ENCODE measurements at places on chromosomes 11 and 22.
A peak's percentile ranks its signal among the peaks of the same experiment; 100 is the strongest.

DNA sequence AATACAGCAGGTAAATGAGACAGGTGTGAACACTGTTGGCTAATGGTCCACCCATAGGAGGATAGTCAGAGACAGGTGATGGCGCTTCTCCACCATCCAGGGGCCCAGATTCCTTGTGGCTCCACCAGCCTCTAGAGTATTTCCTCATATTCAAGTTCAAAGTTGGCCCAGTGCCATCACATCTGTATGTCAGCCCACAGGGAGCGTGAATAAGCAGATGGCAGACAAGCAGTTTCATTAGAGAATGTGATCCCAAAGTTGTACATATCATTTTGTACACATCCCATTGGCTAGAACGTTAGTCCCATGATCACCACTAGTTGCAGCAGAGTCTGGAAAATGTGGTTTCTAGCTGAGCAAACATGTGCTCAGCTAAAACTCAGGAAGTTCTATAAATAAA, 11.0 kb upstream of the CWF19L2 start:
- no peak for DNase-seq

- DNase-seq = no peak
These were observed 23.1 kb upstream of the ATXN10 start for GRCh38 chr22:45648301-45649117.

DNA sequence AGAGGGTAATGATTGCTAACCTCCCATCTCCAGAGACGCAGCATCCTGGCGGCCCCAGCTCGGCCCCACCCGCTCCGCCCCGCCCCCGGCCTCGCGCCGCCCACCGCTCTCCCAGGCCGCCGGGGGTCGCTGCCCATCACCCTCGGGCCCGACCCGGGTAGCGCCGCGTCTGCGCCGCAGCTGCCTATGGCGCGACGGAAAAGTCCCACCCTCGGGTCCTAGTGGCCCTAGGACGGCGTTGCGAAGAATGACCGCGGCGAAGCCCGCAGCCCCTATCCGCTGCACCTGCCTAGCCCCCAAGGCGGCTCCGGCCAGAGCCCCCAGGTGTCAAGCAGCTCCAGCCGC, 457 bp downstream of the CPSF7 start:
- peak; percentile 61 for DNase-seq

DNA sequence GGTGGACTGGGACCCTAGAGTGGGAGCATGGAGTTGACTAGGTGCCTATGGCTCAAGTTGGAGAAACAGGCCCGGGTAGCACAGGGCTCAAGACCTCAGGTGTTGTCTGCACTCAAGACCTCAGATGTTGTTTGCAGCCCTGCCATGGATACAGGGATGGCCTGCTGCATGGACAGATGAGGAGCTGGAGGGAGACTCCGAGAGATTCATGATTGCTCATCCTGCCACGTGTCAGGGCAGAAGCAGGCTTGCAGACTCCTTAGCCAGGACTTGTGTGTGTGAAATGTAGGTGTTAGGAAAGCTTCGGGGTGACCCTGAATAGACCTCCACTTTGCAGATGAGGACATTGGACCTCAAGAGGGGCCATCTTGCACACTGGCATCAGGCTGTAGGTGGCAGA, 921 bp downstream of the CCDC116 start:
- no peak for DNase-seq

- DNase-seq = no peak
These were observed 30.4 kb upstream of the LYVE1 start for GRCh38 chr11:10598816-10599215.

- no peak for DNase-seq
These were observed 676.8 kb downstream of the NTM start for GRCh38 chr11:132047167-132047566.

- no peak for DNase-seq
These were observed 577.4 kb upstream of the LUZP2 start for GRCh38 chr11:23919455-23919854.

GRCh38 chr22:47550524-47551430, 788.3 kb downstream of the TBC1D22A start:
- no peak for DNase-seq

DNA sequence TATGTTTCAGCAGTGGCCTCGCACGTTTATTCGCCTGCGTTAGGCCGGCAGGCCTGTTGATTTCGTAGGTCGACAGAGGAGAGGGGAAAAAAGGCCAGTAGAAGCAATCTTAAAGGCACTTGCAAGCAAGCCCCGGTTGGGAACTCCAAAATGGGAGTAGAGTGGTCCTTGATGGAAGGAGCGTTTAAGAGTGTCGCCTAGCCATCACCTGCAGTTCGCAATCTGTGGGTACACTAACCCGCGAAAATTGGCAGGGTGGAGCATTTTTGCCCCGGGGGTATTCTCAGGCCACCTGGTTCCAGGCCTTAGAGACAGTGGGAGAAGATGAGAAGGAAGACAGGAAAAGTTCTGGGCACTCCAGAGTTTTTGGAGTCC, 1.1 kb downstream of the EWSR1 start:
- DNase-seq = no peak

- DNase-seq = no peak
These were observed 35.0 kb upstream of the BMAL1 start for GRCh38 chr11:13242564-13242963.

DNA sequence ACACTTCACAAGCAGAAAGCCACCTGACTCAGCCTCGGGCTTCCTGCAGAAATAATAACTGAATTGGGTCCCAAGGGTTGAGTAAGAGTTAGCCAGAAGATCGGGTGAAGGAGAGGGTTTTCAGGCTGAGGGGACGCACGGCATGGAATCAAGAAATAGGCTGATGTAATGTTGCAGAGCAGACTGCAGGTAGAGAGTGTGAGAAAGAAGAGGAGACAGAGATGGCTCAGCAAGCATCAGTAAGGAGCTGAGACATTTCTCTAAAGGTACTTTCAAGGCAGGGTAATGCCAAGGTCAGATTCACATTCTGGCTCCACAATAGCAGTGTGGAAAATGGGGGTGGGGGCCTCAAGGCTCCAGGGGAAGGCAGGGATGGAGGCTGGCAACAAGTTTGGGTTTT, 18.6 kb downstream of the HIRA start:
- no peak for DNase-seq

GRCh38 chr11:72321381-72321996, 77.5 kb upstream of the PHOX2A start:
- DNase-seq = no peak

DNA sequence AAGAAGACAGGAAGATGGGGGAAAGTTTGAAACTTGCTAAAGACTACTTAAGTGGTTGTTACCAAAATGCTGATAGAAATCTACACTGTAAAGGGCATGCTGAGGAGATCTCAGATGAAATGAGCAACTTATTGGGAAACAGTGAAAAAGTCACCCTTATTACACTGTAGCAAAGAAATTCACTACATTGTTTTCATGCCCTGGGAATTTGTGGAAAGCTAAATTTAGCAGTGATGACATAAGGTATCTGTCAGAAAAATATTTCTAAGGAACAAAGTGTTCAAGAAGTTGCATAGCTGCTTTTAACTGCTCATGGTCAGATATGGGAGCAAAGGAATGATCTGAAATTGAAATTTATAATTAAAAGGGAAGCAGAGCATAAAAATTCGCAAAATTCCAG, 702.4 kb upstream of the LRRC4C start:
- DNase-seq = no peak

- DNase-seq = no peak
These were observed 72.2 kb downstream of the PDHX start for GRCh38 chr11:34988294-34989255.

- DNase-seq = peak; percentile 59
These were observed 334.5 kb downstream of the CTTN start for GRCh38 chr11:70732881-70733196.

GRCh38 chr11:121237686-121238658, 54.6 kb upstream of the SC5D start:
- DNase-seq = no peak

GRCh38 chr11:110713449-110713776, 1.2 kb upstream of the ARHGAP20 start:
- DNase-seq = no peak

DNA sequence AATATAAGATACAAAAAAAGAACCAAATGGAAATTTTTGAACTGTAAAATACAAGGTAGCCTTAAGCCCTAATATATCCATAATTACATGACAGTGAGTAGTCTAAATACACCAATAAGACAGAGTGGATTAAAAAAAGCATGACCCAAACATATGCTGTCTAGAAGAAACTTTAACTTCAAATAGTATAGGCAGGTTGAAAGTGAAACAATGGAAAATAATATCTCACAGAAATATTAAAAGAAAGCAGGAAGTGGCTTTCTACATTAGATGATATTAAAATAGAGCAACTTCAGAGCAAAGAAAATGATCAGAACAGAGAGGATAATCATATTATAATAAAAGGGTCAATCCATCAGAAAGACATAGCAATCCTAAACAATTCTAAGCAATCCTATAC, 21.8 kb downstream of the DCUN1D5 start:
- DNase-seq = no peak

- DNase-seq = no peak
These were observed 56.3 kb upstream of the PLET1 start for GRCh38 chr11:112316971-112317370.

- DNase-seq = no peak
These were observed 340.7 kb downstream of the MIAT start for GRCh38 chr22:26998129-26998528.

DNA sequence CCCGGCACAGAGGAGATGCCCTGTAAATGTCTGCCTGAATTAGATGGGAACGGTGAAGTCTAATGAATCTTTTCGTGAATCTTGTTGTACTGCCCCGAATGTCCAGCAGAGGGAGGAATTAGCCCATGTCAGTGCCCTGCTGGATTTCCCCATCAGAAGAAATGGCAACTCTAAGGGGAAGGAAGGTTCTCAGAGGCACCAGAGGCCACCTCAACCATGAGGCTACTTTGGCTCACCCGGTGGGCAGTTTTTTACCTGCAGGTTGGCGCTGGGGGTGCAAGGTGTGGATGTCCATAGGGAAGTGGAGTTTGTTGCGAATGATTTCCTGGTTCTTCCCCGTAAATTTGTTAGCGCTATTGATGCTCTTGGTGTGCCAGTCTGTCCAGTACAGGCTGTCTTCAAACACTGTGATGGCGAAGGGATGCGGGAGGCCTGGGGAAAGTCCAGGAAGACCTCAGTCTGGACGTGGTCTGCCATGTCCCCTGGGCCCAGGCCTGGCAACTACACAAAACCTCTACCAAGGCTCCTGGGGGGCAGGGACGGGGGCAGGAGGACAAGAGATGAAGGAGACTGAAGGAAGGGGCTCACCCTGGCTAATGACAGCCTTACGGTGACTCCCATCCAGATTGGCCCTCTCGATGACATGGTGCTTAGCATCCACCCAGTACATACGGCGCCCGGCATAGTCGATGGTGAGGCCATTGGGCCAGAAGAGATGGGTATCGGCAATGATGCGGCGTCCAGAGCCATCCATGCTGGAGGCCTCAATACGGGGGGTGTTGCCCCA, 28.5 kb downstream of the LRP4 start:
- DNase-seq = no peak

- no peak for DNase-seq
These were observed 82.7 kb downstream of the CADM1 start for GRCh38 chr11:115421352-115421991.

DNA sequence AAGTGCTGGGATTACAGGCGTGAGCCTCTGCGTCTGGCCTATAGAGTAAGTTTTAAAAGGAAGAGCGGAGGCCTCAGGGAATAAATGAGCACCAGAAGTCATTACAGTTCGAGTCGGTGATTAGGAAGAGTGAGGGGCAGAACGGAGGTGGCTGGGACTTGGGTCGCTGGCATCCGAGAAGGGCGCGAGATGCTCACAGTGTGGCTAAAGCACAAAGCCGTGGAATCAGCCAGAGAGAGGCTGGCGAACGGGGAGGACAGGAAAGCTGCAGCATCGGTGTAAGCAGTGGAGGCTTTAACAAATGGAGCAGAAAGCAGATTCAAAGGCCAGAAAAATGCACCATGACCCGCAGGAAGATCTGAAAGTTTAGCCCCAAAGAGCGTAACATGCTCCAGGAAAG, 2.7 kb upstream of the KRTAP5-4 start:
- DNase-seq = no peak

DNA sequence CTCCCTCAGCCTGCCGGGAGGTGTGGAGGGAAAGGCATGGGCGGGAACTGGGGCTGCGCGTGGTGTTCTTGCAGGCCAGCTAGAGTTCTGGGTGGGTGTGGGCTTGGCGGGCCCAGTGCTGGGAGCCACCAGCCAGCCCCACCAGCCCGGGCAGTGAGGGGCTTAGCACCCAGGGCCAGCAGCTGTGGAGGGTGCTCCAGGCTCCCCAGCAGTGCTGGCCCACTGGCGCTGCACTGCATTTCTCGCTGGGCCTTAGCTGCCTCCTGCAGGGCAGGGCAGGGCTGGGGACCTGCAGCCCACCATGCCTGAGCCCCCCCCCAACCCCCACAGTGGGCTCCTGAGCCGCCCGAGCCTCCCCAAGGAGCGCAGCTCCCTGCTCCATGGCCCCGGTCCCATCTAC, 304.2 kb downstream of the KCNA4 start:
- DNase-seq = no peak

DNA sequence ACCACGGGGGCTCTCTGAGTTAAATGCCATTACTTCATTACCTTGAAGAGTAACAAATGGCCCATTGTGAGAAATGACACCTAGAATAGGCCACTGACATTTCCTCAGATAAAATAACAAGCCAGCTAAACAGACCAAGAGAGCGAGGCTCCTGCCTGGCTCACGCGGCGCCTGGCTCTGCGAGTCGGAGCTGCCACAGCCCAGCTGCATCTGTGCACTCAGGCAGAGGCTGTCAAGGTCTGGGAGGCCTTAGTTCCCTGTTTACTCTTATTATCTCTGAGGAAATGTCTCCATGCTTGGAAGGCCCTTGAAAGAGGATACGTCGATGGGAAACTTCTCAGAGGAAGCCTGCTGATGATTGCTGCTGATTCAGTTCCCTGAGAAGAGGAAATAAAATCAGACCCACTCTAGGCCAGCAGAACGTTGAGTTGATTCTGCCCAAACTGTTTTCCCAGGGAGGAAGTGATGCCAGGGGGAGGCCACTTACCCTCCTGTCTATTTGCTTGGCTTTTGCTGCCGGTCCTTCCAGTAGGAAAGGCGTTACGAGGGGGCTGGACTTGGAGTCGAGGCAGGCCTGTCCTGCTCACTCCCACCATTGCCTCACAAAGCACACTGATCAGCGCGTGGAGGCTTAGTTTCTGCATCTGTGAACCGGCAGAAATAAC, 208.8 kb downstream of the TBC1D22A start:
- DNase-seq = no peak

GRCh38 chr11:35344681-35345574, 74.4 kb downstream of the SLC1A2 start:
- DNase-seq = no peak

DNA sequence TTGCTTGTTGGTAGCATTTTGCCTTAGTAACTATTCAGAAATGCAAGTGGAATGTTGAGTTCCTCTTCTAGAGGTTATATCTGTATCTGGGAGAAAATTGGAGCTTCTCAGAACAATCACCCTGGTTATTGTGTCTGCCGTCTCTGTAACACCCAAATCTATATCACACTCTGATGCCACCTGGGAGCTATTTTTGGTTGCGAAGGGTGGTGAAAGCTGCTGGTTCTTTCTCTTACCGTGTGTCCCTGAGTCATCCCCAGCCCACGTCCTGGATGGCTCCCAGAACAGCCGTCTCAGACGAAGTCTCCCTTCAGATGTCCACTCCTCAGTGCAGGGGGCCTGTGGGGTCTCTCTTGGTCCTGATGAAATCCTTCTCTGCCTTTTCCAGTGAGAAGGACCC, 83.5 kb downstream of the C22orf31 start:
- no peak for DNase-seq

All from caudate nucleus (tissue), 63 donors.